ENCODE measurements at places on chromosomes 3 and 15. TPM values are rescaled to one million over a fixed set of nuclear protein-coding genes. Genes with fewer than 3 reads are reported as not detected.

- H3K4me3 ChIP-seq = no peak overlapping the region
Observed at GRCh38 chr3:9420850-9421549, 23.6 kb downstream of the SETD5 start.

GRCh38 chr15:94297558-94297957 lies 66.2 kb downstream of the MCTP2 start:
- no peak overlapping the region for H3K27ac ChIP-seq
- DNase-seq = no peak
- H3K27me3 ChIP-seq = no peaks in the 10 kb centered on the region
- no peaks in the 10 kb centered on the region for H3K36me3 ChIP-seq
- no peak overlapping the region for H3K4me3 ChIP-seq

DNA sequence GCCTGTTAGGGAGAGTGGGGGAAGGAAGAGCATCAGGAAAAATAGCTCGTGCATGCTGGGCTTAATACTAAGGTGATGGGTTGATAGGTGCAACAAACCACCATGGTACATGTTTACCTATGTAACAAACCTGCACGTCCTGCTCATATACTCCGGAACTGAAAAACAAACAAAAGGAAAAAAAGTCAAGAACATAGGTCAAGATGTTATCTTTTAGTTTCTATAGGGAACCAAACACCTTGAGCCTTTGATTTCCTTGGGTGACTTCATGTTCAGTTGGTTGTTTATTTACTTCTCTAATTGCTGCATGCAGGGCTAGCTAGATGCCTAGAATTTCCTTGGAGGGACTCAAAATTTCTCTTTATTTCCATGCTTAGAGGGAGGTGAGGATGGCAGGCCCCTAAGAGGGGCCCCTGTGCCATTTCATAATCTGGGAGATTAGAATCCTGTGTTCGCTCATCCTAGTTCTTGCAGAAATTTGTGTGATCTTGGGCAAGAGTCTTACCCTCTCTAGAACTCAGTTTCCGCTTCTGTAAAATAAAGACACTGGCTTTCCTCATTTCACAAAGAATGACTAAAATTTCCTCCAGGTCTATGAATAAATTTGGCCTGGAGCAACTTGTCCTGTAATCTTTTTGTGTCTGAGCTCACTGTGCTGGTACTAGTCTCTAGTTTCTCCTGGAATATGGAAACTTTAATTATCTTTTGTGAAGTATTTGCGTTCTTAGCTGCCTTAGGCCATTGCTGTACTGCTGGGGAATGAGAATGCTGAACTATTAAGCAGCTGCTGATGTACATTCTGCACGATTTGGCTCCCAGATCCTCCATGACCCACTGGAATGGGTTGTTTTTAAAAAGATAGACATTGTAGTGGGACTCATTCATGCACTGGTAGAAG lies 457.5 kb downstream of the EDEM1 start:
- no peak overlapping the region for H3K4me3 ChIP-seq
- H3K36me3 ChIP-seq = no peaks in the 10 kb centered on the region
- H3K4me1 ChIP-seq = no peaks in the 10 kb centered on the region
- DNase-seq = no peak

DNA sequence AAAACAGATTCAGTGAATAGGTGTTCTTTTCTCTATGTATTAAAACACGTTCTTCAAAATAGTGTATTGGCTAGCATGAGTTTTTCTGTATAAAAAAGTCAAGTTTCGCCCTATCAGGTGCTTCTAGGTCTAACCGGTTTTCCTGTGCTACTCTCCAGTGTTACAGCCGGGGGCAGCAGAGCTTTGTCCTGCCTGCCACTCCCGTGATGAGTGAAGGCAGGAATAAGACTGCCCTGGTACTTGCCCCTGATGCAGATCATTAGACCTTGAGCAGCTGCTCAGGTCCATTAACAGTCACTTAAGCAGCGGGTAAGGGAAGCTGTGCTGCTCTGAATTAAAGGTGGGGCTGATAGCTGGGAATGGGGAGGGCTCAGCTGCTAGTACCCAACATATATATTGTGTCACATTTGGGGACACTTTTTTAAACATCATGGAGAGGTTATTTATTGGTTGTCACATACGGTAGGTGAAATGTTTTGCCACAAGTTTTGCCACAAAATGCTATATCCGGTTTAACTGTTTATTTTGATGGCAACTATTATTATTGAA lies 1.3 kb upstream of the UNC13C start:
- DNase-seq = no peak
- no peak overlapping the region for H3K27ac ChIP-seq
- H3K4me3 ChIP-seq = no peak overlapping the region
- H3K36me3 ChIP-seq = no peaks in the 10 kb centered on the region

DNA sequence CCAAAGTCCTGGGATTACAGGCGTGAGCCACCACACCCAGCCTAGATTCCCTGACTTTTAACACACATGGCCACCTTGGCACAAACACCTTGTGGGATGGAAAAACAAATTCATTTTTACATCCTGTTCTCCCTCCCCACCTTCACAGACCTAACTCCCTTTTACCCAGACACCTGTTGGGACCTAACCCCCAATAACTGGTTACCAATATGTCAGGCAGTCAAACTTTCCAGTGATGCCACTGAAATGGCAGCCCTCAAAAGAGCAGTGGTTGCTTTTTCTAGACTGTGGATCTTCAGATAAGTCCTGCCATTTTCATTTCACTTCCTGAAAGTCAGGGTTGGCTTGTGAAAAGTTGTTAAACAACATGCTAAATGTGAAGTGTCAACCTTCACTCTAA lies 34.9 kb downstream of the SIN3A start:
- H3K4me3 ChIP-seq = no peak overlapping the region
- no peaks in the 10 kb centered on the region for H3K27me3 ChIP-seq
- peaks cover 17% of the 10 kb centered on the region for H3K36me3 ChIP-seq
- peaks cover 12% of the 10 kb centered on the region for H3K4me1 ChIP-seq
- no peak overlapping the region for H3K27ac ChIP-seq

The EEF1AKMT4 gene
- total RNA-seq = 4.3 TPM

The TEX9 gene
- 2.4 TPM for total RNA-seq

The COLQ gene
- 5.6 TPM for total RNA-seq

DNA sequence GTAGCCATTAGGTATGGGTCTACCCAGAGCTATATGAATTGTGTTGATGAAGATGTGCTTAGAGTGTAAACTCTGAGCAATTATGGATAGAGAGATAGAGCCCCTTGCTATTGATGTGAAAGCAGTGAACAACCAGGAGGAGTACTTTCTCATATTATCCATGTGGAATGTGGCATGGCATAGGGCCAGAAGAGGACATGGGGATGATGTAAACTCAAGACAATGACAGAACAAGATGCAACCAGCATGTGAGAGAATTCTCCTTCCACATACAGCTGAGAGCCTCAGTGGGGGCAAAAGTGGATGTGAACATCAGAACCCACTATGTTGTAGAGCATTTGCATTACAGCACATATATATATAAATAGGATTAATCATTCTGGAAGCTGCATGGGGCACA lies 36.4 kb upstream of the BNC1 start:
- no peaks in the 10 kb centered on the region for H3K36me3 ChIP-seq
- H3K27me3 ChIP-seq = no peaks in the 10 kb centered on the region
- H3K27ac ChIP-seq = no peak overlapping the region
- H3K4me3 ChIP-seq = no peak overlapping the region

- no peak overlapping the region for H3K4me3 ChIP-seq
- H3K4me1 ChIP-seq = peaks cover 12% of the 10 kb centered on the region
- peaks cover 13% of the 10 kb centered on the region for H3K36me3 ChIP-seq
- H3K27ac ChIP-seq = no peak overlapping the region
- no peaks in the 10 kb centered on the region for H3K27me3 ChIP-seq
- DNase-seq = no peak
Observed at GRCh38 chr3:113285226-113285625, 73.9 kb downstream of the BOC start.

DNA sequence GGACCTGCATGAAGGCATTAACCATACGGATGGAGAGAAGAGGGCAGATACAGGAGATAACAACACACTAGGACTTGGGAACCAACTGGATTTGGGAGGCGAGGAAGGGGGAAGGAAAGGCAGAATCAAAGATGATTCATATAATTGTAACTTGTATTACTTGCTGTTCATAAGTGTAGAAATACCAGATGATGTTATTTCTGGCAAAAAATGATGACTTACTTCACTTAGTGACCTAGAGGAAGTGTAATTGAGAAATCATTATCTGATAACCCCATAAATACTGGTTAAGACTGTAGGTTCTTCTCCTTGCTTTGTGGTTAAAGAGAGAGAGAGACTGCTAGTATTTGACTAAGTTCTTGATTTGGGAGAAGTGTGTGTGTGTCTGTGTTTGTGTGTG lies 50.5 kb upstream of the GK5 start:
- peak overlapping the region; percentile 56 for H3K27ac ChIP-seq
- H3K36me3 ChIP-seq = no peaks in the 10 kb centered on the region
- no peak for DNase-seq
- peaks cover 28% of the 10 kb centered on the region for H3K4me1 ChIP-seq

The PPARG gene
- total RNA-seq = 3.3 TPM

The AGBL1 gene
- not detected for total RNA-seq

DNA sequence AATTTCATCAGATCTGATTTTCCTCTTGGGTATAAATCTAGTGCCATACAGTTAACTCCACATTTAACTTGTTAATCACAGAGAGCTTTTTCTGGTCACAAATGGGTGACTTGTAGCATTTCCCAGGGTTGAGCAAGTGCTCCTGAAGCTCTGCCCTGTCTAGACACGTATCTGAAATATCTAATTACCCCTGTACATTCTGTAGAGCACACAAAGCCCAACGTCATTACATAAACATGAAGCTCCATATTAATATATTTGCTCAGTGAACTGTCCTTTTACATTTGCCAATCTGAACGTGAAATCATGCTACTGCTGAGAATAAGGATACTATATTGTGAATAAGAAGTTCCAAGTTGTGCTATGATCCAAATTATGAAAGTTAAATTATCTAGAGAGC lies 49.0 kb downstream of the THBS1 start:
- no peaks in the 10 kb centered on the region for H3K27me3 ChIP-seq
- H3K36me3 ChIP-seq = no peaks in the 10 kb centered on the region
- peak overlapping the region; percentile 76 for H3K27ac ChIP-seq
- DNase-seq = no peak

DNA sequence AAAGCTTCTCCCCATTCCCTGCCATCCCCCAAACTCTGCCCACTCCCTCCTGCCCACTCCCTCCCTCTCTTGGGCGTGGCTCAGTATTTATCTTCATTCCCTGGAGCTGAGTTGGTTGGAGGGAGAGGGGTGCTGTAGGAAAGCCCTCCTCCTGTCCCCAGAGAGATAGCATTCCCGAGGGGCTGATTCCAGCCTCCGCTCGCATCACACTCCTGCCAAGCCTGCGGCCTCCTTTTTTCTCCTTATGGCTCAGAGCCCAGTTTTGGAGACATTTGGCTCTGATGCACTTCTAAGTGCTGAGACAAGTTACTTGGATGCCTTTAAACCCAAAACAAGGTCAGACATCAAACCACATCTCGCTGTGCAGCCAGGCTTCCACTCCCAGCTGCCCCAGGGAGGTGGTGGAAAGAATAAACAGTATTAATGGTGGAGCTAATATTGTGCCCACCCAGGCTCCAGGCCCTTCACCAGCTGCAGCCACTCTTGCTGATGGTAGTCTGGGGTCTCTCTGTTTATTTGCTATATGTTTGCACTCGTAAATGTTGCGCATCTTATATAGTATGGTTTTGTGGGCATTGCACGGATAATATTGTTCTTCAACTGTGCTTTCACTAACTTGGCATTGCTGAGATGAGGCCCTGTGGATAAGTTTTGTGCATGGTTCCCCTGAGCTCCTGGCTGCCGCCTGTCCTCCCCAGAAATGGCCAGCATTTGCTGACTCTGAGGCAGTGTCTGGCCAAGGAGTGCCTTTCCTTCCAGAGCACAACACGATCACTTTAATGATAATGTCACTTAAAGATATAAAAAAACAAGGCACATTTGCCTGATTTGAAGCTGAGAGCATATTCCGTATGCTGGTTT lies 157.2 kb downstream of the LRRC28 start:
- H3K4me1 ChIP-seq = peaks cover 43% of the 10 kb centered on the region
- DNase-seq = no peak
- no peaks in the 10 kb centered on the region for H3K36me3 ChIP-seq
- H3K27me3 ChIP-seq = no peaks in the 10 kb centered on the region
- H3K4me3 ChIP-seq = no peak overlapping the region

Data from chondrocyte (in vitro differentiated cells).